ENCODE measurements at places on chromosomes 13 and 19.

GRCh38 chr13:62057286-62057685 lies 641.6 kb upstream of the PCDH20 start:
- DNase-seq: no peak

- DNase-seq: no peak
Observed at GRCh38 chr13:109329175-109329574, 457.2 kb downstream of the IRS2 start.

- no peak for DNase-seq
Observed at GRCh38 chr13:113900646-113901045, 36.8 kb upstream of the GAS6 start.

DNA sequence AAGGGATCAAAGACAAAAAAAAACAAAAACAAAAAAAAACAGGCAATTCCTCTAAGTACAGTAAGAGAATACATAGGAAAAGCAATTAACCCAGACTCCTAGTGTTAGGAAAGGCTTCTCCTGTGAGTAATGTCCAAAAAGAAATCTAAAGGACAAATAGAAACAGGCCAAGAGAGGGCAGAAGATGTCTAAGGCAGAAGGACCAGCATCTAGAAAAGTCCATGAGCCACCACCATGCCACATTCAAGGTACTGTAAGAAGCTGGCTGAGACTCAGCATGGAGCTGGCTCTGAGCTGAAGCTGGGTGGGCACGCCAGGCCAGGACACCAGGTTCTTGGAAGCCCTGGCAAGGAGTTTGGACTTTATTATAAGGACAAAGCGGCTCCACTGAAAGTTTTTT lies 118.1 kb upstream of the FRY start:
- DNase-seq: no peak

DNA sequence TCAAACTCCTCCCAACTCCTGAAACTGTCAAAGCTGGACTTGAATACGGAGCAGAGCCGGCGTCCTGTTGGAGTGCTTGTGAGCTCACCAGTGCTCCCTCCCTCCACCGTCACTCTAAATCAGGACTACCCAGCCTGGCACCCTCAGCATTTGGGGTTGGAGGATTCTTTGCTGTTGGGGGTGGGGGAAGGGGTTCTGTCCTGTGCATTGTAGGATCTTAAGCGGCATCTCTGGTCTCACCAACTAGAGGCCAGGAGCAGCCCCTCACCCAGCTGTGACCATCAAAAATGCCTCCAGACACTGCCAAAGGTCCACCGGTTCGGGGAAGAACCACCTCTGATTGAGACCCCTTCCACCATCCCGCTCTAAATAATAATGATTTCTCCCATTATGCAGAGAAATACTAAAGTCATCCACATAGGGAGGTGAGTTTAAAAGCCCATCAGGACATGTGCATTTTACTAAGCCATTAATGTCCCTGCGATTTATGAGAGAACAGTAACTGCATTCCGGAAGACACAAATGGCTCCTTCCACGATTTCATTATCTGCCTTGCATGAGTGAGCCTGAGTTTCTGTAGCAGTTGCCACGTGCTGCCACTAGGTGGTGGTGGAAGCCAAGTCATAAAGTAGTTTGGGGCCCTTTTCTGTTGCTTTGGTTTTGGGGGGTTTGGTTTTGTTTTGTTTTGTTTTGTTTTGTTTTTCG lies 16.1 kb upstream of the USP29 start:
- peak; percentile 29 for DNase-seq

DNA sequence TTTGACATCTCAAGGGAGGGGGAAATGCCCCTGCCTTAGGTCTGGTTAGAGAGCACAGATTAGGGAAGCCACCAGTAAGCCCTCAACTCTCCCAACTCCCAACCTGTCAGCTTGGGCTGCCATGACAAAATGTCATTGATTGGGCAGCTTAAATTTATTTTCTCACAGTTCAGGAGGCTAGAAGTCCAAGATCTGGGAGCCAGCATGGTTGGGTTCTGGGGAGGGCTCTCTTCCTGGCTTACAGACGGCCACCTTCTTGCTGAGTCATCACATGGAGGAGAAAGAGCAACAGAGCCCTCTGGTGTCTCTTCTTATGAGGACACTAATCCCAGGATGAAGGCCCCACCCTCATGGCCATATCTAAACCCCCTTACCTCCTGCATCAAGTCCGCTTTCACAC lies 24.2 kb downstream of the C19orf12 start:
- DNase-seq: peak; percentile 31

GRCh38 chr19:1533510-1534150 lies 9.8 kb downstream of the PLK5 start:
- no peak for DNase-seq

- DNase-seq: no peak
Observed at GRCh38 chr13:105441051-105441750, 1094.3 kb downstream of the EFNB2 start.

DNA sequence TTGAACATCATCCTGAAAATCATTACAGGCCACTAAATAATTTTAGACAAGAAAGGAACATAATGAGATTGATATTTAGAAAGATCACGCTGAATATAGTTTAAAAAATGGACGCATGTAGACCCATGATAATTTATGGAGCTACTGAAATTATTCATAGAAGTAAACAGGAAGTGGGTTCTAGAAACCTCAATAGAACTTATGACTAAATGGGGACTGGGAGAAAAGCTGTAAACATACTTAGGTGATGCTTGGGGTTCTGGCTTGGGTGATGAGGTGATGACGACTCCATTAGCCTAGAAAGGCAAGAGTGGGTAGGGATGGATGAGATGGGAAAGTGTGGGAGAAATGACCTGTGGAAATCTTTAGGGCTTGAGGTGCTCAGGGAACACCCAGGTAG lies 484.0 kb downstream of the MYO16 start:
- no peak for DNase-seq

DNA sequence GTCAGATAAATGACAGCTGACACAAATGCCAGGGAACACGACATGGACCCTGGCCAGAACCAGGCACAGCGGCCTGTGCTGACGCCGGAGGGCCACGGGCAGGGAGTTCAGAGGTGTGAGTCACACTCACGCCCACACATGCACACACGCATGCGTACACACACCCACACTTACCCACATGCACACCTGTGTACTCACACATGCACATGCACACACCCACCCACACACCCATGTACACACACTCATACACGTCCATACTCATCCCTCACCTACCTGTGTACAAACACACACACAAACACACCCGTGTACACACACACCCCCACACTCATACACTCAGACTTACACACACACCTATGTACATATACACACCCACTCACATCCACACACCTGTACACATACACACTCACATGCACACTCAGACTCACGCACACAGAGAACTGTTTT lies 40.4 kb downstream of the MLLT1 start:
- no peak for DNase-seq

DNA sequence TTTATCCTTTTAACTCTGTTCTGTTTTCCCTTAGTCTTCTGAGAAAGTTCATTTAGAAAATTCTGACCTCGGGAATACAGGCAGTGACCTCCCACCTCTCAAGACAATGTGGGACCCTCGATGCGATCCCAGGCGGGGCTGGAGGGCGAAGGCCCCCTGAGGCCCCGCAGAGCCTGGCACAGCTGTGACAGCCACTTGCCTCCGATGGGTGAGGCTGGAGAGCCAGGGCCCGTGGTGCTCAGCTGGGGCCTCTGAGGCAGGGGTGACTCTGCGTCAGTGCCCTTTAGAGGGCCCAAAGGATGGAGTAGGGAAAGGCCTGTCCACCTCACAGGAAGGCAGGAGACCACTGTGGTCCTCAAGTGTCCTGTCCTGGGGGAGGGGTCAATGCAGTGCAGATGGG lies 10.3 kb downstream of the GJA3 start:
- DNase-seq: no peak

DNA sequence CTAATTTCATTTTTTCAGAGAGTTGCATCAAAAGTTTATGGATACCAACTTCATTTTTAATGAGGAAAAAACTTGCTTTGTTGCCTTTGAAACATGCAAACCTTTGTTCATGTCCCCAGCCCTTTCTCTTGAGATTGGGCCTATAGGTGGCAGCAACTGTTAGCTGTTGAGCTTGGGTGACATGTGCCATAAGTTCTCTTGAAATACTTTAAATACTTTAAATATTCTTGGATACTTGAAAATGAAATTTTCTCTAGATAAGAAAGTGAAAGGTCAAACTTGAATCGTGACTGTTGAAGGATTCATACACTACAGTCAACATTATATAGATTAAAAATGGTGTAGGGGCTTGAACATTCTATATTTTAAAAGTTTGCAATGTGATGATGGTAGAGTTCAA lies 294.9 kb downstream of the NDFIP2 start:
- peak; percentile 79 for DNase-seq

DNA sequence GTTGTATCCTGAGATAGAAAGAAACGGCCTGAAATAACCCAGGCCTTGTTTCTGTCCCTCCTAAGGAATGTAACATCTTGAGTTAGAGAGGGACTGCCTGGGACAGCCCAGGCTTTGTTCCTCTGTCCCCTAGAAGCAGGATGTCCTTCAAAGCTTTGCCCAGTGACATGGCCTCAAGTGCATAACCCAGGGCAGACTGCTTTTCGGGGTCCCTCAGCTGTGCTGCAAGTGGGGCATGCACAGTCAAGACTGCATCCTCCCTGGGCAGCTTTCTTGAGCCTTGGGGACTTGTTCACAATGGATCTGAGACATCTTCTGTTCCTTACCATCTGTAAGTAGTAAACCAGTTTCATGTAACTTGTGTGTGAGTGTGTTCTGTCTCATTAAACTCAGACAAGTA lies 7.5 kb upstream of the EPSTI1 start:
- DNase-seq: no peak

GRCh38 chr19:38049105-38049649 lies 142.2 kb downstream of the SIPA1L3 start:
- no peak for DNase-seq

DNA sequence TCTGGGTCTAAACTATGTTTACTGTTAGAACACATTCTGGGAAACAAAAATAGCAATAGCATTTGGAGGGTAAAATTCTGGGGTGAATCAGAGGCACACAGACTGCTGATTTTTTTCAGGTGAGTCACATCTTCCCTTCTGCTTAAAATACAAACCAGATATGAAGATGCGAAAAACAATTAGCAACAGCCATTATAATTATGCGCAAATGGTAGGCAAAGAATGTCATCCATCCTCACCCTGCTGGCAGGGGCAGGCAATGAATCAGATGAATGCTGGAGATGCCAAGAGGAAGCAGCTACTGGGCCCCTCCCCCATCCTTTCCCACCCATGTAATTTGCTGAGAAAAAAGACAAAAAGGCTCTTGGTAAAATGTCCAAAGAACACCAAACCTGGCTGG lies 282.9 kb downstream of the KLF5 start:
- DNase-seq: no peak

DNA sequence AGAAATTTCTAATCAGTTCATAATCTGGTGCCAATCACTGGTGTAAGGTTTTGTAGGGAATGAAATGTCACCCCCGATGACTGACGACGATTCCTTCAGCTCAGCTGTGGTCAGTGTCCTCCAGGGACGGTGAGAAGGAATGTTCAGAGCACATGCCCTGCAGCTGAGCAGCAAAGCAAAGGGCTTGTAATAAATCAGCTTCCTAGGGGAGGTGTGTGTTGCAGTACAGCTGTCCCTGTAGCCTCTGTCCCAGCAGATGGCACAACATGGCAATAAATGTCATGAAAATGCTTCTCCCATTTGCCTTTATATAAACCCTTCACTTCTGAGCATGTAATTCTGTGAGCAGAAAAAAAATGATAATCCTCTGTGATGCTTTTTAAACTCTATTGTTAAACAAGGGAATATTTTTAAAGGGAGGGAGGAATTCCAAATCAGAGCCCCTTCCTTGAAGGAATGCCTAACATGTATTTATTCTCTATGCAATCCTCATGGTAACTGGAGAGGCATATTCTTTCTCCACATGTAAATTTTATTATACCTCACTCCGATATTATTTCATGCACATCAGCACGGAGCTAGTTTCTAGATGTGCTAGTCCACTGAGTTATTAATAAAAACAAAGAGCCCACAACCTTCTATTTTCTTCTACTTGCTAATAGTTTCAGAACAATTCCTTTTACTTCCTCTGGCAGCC lies 102.5 kb downstream of the FAM216B start:
- no peak for DNase-seq

DNA sequence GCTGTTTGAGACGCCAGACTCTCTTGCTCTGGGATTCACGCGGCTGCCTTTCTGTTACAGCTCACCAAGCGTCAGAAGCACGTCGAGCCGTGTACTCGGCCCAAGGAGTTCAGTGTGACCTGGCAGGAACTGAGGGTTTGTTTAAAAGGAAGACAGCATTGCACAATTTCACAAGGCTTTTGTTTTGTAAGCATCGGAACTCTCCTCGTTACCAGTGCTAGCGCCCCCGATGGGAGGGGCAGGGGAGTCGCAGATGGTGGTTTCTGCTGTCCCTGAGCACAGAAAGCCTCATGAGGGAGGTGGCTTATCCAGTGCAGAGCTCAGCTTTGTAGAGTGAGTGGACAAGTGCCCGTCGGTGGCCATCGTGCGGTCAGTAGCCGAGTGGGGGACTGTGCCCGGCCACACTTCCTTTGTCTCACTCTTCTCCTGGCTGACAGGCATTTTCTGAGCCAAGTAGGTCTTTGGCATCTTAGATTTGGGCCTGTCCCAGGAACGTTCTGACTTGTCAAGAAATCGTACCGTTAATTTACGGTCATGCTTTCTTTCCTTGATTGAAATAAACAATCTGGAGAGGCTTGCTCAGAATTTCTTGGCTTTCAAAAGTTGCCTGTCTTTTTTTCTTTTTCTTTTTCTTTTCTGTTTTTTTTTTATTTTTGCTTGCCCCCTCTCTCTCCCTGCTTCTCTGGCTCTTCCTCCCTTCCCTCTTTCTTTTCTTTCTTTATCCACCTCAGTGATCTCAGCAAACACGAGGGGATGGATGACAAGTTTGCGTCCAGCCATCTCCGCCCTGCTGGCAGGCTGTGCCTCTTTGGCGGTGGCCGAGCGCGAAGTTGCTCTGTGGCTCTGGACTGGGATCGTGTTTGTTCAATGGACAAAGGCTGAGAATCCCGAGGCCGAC lies 7.7 kb downstream of the KDM4B start:
- no peak for DNase-seq

- no peak for DNase-seq
Observed at GRCh38 chr13:80448725-80449124, 107.8 kb upstream of the SPRY2 start.

- peak; percentile 80 for DNase-seq
Observed at GRCh38 chr19:55599842-55600661, at the start of gene ZNF524. Gene ZNF524, plus strand, starts transcription at chr19:55600288. Its CDS starts 1,825 bp downstream, at chr19:55602113.

- DNase-seq: no peak
Observed at GRCh38 chr13:44806826-44807225, 182.4 kb downstream of the NUFIP1 start.

GRCh38 chr13:96994017-96994857 lies at the start of gene OXGR1:
Gene OXGR1, minus strand, starts transcription at chr13:96994476. Its CDS starts 6,717 bp downstream, at chr13:96987759.
- peak; percentile 5 for DNase-seq

DNA sequence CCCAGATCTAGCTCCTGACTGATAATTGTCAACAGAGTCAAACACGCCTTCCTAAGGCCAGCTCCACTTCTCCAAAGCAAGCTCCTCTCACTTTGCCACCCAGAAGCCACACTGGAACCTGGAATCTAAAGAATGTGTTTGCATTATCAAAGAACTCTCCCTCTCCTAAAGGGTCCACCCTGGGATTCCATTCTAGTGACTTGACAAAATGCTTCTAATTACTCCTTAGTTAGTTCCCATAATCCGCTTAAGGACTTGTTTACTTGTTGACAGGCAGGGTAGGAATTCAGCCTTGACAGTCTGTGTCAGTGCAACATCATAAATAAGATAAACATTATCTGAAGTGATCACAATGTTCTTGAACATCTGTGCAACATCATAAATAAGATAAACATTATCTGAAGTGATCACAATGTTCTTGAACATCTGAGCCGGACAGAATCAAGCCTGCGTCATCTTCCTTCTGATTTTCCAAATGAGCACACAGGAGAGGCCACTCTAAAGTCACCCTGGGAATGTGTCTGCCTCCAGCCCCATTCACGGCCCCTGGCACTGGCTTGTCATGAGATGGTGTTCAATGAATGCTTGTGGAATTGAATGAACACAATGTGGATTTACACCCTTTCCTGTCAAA lies 512.1 kb downstream of the IRS2 start:
- peak; percentile 9 for DNase-seq
